ENCODE measurements at places on chromosomes 6 and 20. TPM values are rescaled to one million over a fixed set of nuclear protein-coding genes. Genes with fewer than 3 reads are reported as not detected.

DNA sequence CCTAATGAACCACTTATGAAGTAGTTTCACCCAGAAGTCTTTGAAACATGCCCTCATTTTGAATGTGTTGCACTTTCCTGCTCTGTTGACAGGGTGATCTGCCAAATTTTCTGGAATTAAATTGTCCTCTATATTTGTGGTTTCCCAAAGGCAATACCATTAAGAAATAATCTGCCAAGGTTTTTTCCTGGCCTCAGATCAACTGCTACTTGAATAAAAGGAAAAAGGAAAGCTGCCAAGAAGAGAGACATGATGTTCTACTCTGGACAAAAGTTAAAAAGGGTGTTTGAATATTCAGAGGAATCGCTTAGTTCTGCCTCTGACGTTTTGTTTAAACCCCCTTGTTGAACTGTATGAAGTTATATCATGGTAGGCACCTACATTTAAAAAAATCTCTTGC, 37.4 kb upstream of the ARMH2 start:
- no peaks in the 10 kb centered on the region for H3K4me1 ChIP-seq
- DNase-seq = no peak
- peak overlapping the region; percentile 32 for H3K27ac ChIP-seq
- H3K27me3 ChIP-seq = no peaks in the 10 kb centered on the region

The RNF144B gene
- 14.2 TPM for total RNA-seq

- H3K36me3 ChIP-seq = no peaks in the 10 kb centered on the region
- no peaks in the 10 kb centered on the region for H3K27me3 ChIP-seq
- peaks cover 7% of the 10 kb centered on the region for H3K4me1 ChIP-seq
- no peak overlapping the region for H3K4me3 ChIP-seq
- H3K27ac ChIP-seq = peak overlapping the region; percentile 44
These were observed 117.9 kb downstream of the GMDS start for GRCh38 chr6:2127484-2127911.

DNA sequence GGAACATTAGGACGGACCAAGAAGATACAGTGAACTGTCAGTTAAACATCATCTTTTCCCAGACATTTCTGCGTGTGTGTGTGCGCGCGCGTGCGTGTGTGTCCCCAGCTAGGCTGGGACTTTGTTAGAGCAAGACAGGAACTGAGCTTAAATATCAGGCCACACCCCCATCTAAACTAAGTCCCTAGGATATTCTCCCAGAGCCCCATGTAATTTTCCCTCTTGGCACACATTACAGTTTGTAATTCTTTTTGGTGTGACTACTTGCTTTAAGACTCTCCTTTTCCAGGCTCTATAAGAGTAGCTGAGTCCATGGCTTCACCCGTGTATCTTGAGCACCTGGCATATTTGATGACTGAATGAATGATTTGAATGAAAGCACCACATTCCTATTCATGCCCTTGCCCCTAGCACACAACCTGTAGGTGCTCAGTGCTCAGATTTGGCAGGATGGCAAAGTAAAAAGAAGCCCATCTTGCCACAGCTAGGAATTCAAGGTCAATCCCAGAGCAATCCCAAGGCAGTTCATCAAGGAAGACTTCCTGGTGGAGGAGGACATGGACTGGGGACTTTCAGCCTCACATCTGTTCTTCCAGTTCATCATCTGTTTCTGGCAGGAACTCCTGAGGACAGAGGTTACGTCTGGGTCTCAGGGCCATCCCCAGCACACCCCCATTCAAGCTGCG, 69.2 kb downstream of the MRPL14 start:
- H3K4me1 ChIP-seq = peaks cover 84% of the 10 kb centered on the region
- H3K27ac ChIP-seq = peak overlapping the region; percentile 87
- no peak for DNase-seq
- H3K36me3 ChIP-seq = no peaks in the 10 kb centered on the region

DNA sequence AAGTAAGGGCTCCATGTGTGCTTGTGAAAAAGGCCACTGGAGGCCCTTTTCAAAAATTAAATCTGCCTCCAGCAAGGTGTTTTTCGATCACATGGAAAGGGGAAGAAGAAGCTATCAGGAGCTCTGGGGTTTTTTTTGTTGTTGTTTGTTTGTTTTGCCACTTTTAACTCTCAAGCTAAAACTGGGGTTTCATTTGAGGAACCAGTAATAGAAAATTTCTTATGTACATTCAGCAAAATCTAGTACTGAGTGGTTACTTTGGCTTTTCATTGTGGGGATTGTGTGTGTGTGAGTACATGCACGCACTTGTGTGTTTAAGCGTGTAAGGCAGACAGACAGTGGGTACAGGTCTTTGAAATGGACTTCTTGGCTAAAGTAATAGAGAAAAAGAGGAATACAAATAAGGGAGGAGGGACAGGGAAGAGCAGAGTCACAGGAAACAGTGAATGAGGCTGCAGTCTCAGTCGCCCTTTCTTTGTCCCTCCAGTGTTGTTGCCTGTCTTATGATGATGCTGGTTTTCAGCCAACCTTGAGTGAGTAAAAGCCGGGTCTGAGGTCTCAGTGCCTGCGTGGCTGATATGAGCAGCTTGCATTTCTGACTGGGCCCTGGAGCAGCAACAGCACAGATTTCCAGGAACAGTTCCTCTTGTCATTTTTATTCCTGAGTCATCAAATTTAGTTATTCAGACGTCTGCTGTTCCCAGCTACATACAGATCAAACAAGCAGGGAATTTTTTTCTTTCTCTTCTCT, 26.2 kb downstream of the SLC16A10 start:
- H3K4me1 ChIP-seq = no peaks in the 10 kb centered on the region
- peak overlapping the region; percentile 38 for H3K27ac ChIP-seq
- no peak overlapping the region for H3K4me3 ChIP-seq
- H3K27me3 ChIP-seq = no peaks in the 10 kb centered on the region

DNA sequence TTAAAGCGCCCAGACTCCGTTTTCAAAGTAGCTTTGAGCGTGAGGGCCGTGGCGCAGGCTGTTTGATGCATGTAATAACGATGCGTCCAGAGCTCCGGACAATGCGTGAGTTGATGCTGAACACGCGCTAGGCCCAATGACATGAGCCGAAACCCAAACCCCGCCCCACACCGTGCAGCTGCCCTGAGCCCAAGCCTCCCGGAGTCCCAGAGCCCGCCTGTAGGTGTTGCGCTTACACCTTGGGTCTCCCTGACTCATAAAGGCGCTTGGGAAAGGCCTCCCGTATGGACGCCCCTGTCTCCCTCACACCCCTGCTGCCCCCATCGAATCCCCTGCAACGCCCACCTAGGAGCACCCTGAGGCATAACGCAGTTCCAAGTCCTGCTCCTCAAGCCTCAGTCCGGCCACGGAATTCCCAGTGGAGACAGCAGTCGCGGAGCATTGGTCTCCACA, 87.6 kb downstream of the ERMARD start:
- H3K4me3 ChIP-seq = no peak overlapping the region
- H3K36me3 ChIP-seq = no peaks in the 10 kb centered on the region
- DNase-seq = peak; percentile 32
- no peaks in the 10 kb centered on the region for H3K4me1 ChIP-seq
- H3K27ac ChIP-seq = no peak overlapping the region

DNA sequence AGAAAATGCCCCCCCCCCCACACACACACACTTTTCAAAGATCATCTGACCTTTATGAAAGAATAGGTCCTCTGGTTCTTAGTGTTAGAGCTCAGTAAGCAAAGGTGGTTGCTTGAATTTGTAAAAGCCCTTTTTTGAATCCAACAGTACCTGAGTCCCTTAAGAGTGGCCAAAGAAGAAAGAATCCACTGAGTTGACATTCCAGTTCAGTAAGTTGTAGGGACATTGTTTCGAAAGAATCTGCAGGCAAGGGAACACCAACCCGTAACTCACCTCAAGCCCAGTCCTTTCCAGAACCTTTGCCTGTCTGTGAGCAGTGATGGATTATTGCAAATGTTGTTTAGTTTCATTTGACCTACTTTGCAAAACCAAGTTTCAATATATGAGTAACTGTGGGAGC, 64.2 kb upstream of the MAP3K4 start:
- no peaks in the 10 kb centered on the region for H3K4me1 ChIP-seq
- H3K27me3 ChIP-seq = no peaks in the 10 kb centered on the region
- no peaks in the 10 kb centered on the region for H3K36me3 ChIP-seq
- H3K27ac ChIP-seq = no peak overlapping the region

GRCh38 chr20:57709823-57710799, at the start of gene PMEPA1:
Gene PMEPA1 (minus strand): TSS chr20:57710015. CDS start chr20:57709582, 433 bp downstream.
- H3K4me1 ChIP-seq = peaks cover 71% of the 10 kb centered on the region
- peak within 1 kb of the TSS; percentile 89 for H3K27ac ChIP-seq
- no peaks in the 10 kb centered on the region for H3K27me3 ChIP-seq
- peak within 1 kb of the TSS; percentile 60 for H3K4me3 ChIP-seq
- peak; percentile 94 for DNase-seq
- H3K36me3 ChIP-seq = no peaks in the 10 kb centered on the region

DNA sequence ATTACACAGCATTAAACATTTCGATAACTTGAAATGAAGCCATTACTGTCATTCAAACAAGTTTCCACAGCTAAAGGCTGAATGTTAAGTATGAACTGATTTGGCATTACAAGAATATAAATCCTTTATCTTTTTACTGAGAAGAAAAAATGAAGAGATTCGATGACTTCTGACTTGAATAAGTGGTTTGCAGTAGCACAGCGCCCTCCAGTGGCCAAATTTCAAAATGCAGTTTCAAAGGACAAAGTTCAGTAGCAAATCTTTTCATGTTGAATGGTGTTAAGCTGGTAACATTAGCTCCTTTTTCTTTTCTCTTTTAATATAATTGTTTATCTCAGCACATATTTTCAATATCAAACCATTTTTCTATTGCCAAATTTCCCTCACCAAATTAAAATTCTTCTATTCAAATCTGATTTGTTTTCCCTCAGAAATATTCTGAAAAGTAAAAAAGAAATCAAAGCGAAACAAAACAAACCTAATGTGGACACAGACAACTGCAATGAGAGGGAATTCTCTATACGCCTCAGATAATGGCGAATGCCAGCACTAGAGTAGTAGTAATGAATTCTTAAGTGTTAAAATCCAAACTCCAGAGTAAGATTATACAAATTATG, 145.7 kb downstream of the BTBD9 start:
- H3K4me3 ChIP-seq = no peak overlapping the region
- no peak overlapping the region for H3K27ac ChIP-seq
- no peaks in the 10 kb centered on the region for H3K27me3 ChIP-seq
- no peaks in the 10 kb centered on the region for H3K36me3 ChIP-seq
- DNase-seq = peak; percentile 93

The DLL1 gene
- total RNA-seq = 22.0 TPM

DNA sequence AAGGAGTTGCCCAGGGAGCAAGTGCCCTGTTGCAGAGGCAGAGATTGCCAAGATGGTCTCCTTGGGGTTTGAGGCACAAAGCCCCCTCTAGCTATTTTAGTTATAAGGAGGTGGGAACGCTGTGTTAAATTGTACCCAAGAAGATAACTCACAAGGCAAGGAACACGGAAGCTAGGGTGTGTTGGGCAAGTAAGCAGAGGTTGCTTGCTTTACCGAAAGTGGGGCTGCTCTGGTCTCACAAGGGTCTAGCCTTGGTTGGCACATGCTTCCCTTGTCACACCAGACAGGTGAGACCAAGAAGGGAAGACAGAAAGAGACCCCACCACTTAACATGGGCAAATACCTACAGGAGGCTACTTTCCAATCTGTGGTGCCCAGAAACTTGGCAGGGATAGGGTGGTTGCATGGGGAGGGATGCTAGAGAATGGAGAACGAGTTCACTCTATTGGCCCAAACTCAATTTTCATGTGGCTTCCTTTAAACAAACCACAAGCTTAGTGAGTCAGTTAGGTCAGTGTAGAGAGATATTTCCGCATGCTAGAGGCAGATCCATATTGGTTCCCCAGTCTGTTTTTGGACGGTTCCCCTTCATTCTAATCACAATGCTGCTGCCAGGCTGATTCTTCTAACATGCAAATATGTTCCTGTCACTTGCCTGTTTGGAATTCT, 42.4 kb downstream of the PLAGL1 start:
- peaks cover 7% of the 10 kb centered on the region for H3K36me3 ChIP-seq
- H3K27ac ChIP-seq = no peak overlapping the region
- peaks cover 17% of the 10 kb centered on the region for H3K4me1 ChIP-seq
- H3K27me3 ChIP-seq = no peaks in the 10 kb centered on the region

The FUT9 gene
- total RNA-seq = not detected

The FAXC gene
- total RNA-seq = 0.16 TPM

GRCh38 chr6:35218021-35218420, 4.3 kb downstream of the SCUBE3 start:
- no peak overlapping the region for H3K27ac ChIP-seq
- no peak for DNase-seq
- peaks cover 4% of the 10 kb centered on the region for H3K27me3 ChIP-seq
- H3K36me3 ChIP-seq = no peaks in the 10 kb centered on the region
- peaks cover 14% of the 10 kb centered on the region for H3K4me1 ChIP-seq

GRCh38 chr6:130923350-130923749, 96.1 kb downstream of the SMLR1 start:
- H3K4me1 ChIP-seq = no peaks in the 10 kb centered on the region
- H3K36me3 ChIP-seq = no peaks in the 10 kb centered on the region
- H3K4me3 ChIP-seq = no peak overlapping the region
- no peak for DNase-seq
- H3K27me3 ChIP-seq = no peaks in the 10 kb centered on the region

The OPRL1 gene
- total RNA-seq = 0.75 TPM

GRCh38 chr6:28137505-28137981, 4.1 kb upstream of the ZKSCAN8 start:
- H3K4me1 ChIP-seq = peaks cover 36% of the 10 kb centered on the region
- peak overlapping the region; percentile 88 for H3K4me3 ChIP-seq
- no peaks in the 10 kb centered on the region for H3K27me3 ChIP-seq
- no peaks in the 10 kb centered on the region for H3K36me3 ChIP-seq
- H3K27ac ChIP-seq = peak overlapping the region; percentile 95

DNA sequence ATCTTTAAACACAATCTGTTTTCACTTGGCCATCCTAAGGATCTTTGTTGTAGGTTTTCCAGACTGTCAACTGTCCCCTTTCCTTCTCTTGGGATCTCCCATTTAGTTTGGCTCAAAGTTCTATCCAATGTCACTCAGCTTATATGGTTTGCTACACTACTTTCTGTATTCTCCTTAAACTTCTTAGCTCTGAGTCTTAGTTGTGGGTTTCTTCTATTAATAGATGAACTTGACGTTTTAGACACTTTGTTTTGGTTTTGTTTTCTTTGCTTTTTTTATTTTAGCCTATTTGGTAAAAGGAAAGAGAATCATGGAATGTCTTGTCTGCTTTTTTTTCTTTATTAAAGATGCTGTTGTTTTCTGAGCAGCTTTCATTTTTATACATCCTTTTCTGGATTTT, 11.4 kb downstream of the RMND1 start:
- peak overlapping the region; percentile 8 for H3K27ac ChIP-seq
- H3K27me3 ChIP-seq = no peaks in the 10 kb centered on the region
- no peak for DNase-seq
- H3K36me3 ChIP-seq = no peaks in the 10 kb centered on the region
- no peak overlapping the region for H3K4me3 ChIP-seq

GRCh38 chr20:42531508-42531961, 658.2 kb downstream of the PTPRT start:
- H3K27me3 ChIP-seq = no peaks in the 10 kb centered on the region
- no peak overlapping the region for H3K27ac ChIP-seq
- DNase-seq = no peak
- no peaks in the 10 kb centered on the region for H3K36me3 ChIP-seq
- no peak overlapping the region for H3K4me3 ChIP-seq

The PRDM13 gene
- total RNA-seq = not detected

- no peak overlapping the region for H3K4me3 ChIP-seq
- no peaks in the 10 kb centered on the region for H3K36me3 ChIP-seq
- DNase-seq = peak; percentile 76
- H3K4me1 ChIP-seq = no peaks in the 10 kb centered on the region
- H3K27me3 ChIP-seq = no peaks in the 10 kb centered on the region
These were observed 8.7 kb upstream of the CCN5 start for GRCh38 chr20:44706301-44707017.

All from right atrium auricular region (tissue), 2 donors.